ENCODE measurements at places on chromosomes 2 and 18.

GRCh38 chr2:85819811-85820510 is 66.2 kb downstream of the ATOH8 start:
- no peak for DNase-seq

- no peak for DNase-seq
Measured at GRCh38 chr18:3706279-3707097, 256.5 kb downstream of the TGIF1 start.

GRCh38 chr18:48680339-48681250 is 141.8 kb downstream of the CTIF start:
- DNase-seq: no peak

DNA sequence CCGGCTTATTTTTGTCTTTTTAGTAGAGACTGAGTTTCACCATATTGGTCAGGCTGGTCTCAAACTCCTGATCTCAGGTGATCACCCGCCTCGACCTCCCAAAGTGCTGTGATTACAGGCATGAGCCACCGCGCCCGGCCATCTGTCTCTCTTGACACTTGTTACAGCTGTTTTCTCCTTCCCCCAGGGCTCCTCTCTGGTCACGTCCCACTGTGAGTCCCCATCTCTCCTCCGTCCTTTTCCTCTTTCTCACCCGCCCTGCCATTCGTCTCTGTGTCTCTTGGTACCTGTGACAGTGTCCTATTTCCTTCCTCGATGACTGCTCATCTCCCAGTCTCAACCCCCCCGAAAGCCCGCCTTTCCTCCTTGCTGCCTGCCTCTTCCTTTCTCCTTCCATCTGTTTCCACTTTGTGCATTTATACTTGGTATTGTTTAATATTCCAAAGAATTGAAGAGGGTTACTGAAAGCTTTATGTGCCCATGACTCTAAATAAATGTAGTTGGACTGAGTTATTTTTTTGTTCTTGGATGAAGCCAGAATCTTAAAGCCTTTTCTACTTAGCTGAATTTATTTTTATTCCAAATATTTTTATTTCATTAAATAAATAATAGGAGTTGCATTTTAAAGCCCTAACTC is 241.5 kb downstream of the SH3RF3 start:
- no peak for DNase-seq

GRCh38 chr18:28576941-28577340 is 400.0 kb upstream of the CDH2 start:
- DNase-seq: no peak

GRCh38 chr2:59232394-59233165 is 991.5 kb upstream of the FANCL start:
- no peak for DNase-seq

DNA sequence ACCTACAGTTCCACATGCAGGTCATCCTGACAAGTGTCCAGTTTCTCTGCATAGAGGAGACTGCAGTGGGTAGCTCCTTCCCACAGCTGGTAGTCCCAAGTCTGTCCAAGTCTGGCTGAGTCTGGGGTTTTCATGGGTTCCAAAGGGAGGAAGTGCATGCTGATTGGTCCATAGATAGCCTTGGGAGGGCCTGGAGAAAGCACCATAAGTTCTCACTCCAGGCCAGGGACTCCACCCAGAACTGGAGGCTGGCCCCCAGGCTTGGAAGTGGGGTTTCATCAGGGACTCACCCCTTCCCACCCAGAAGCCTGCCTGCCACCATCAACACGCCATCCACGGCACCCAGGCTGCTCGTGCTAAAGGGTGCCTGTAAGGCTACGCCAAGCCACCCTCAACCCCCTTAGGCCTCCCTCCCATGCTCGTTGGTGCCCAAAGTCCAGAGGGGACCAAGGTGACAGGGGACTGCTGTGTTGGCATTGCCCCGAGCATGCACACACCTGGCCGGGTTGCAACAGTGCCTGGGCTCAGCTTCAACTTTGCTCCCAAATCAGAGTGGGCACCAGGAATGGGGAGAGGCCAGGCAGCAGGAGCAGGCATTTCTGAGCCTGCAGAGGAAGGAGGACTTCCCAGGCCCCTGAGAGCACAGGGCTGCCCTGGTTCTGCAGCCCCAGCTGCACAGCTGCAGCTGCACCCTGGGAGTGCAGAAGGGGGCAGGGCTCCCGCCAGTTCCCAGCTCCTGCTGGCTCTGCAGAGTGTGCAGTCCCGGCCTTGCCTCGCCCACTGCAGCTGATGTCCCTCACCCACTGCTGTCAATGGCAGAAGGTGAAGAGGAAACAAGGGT is 116.5 kb upstream of the MAP2 start:
- DNase-seq: no peak

GRCh38 chr2:103249462-103249861 is 487.6 kb downstream of the TMEM182 start:
- no peak for DNase-seq

- no peak for DNase-seq
Measured at GRCh38 chr18:25350489-25351251, 1.3 kb downstream of the ZNF521 start.

- DNase-seq: no peak
Measured at GRCh38 chr2:108617617-108618016, 83.3 kb downstream of the LIMS1 start.

- no peak for DNase-seq
Measured at GRCh38 chr2:24021122-24021998, 11.5 kb downstream of the MFSD2B start.

DNA sequence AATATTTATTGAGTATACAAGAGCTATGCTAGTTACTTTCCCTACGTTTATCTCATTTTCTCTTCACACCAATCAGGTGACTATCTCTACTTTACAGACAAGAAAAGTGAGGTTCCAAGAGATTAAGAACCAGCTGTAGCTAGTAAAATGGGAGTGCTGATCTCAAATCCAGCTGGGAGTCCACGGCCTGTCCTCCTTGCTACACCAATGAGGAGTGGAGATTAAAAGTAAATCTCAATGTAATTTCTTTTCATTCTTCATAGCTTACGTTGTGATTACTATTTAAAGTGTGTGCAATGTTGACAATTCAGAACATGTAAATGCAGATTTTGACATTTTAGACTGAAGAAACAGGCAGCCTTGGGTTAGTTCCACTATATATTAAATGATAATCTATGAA is 53.9 kb upstream of the NRP2 start:
- no peak for DNase-seq

DNA sequence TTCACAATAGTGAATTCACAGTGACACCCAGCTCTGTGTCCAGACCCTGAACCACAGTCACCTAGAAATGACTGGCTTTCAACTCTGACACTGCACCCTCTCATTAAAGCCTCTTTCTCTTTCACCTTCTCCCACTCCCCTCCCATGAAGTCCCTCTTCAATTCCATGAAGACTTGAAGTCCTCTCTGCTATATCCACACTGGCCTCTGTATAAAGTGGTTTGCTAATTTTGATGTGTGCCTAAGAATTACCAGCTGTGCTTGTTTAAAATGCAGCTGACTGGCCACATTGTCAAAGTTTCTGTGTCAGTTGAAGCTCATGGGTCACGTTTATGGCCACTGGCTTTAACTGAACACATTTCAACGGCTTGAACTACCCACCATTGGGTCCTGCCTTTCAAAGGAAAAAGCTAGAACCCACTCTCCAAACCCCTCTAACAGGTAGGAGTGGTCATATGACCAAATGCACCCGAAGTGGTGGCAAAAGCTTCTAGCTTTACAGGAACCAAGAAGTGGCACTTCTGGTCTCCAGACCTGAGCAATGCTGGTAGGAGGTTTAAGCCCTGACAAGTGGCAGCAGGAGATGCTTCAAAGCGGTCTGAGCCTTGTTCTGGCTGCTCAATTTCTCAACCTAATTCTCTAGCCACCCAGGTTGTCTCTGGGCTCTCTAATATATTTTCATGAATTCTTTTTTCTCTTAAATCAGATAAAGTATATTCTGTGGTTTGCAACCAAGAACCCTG is 34.2 kb downstream of the B4GALT6 start:
- no peak for DNase-seq

DNA sequence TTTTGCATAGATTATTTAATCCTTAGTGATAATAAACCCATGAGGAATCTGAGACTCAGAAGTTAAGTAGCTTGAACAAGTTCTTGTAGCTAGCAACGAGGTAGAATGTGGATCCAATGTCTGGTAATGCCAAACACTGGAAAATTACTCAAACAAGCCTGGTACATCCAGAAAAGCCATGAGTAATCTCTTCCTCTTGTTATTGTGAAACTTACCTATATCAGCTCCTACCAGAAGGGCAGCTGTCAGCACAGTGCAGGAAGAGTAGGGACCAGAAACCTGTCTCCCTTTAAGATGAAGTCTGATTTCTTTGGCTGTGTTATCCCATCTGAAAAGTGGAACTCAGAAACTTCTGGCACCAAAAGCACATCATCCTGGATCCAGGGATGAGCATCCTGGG is 7.7 kb upstream of the SERPINB8 start:
- no peak for DNase-seq

GRCh38 chr2:61959381-61960293 is 54.2 kb downstream of the COMMD1 start:
- no peak for DNase-seq

DNA sequence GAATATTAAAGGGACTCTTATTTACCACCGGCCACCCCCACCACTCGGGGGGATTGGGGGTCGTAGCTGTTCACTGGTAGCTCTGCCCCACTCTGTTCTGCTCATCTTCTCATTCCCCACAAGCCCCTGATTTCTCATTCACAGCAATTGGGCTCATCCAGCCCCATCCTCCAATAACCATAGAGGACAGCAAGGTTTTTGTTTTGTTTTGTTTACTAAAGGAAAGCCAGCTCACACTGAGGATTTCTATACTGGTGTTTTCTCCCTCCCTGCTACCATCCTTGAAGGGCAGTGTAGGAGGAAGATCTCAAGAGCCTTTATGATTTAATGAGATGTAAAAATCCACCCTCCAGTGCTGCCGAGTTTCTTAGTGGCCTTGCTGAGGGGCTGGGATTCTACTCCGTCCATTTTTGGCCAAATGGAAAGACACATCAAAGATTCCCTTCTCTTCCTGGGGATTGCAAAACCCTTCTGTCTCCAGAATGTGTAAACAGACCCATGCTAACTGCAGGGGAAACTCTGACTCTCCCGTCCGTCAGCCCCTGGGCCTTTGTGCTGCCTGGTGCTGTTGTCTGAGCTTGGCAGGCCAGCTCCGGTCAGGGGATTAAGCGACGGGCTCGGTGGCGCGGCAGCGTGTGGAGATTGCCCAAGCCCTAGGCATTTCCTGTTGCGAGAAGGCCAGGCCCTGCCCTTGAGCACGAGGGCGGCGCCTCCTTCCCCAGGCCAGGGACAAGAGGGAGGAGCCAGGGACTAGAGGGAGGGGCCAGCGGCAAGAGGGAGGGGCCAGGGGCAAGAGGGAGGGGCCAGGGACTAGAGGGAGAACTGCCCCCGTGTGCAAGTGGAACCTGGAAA is 165.0 kb downstream of the ANTXR1 start:
- DNase-seq: no peak

DNA sequence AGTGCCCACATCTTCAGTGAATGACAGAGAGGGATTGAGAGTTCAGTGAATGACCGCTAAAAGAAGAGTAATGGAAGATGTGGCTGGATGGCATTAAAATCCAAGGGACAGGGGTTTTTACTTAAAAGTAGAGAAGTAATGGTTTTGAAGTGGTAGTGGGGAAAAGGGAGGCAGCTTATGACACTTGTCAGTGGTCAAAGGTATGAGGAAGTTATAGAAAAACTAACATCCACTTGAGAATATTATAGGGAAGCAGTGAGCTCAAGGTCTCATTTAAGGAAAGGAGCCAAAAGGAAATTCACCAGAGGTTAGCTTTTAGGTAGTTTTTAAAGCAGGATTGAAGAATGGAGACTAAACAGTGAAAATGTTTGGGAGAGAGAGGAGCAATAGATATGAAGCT is 24.3 kb downstream of the CDK15 start:
- no peak for DNase-seq

- DNase-seq: no peak
Measured at GRCh38 chr18:79395761-79396404, at the start of gene NFATC1. TSS of gene NFATC1 (plus strand) at chr18:79395930. CDS start at chr18:79396225, 295 bp downstream.

DNA sequence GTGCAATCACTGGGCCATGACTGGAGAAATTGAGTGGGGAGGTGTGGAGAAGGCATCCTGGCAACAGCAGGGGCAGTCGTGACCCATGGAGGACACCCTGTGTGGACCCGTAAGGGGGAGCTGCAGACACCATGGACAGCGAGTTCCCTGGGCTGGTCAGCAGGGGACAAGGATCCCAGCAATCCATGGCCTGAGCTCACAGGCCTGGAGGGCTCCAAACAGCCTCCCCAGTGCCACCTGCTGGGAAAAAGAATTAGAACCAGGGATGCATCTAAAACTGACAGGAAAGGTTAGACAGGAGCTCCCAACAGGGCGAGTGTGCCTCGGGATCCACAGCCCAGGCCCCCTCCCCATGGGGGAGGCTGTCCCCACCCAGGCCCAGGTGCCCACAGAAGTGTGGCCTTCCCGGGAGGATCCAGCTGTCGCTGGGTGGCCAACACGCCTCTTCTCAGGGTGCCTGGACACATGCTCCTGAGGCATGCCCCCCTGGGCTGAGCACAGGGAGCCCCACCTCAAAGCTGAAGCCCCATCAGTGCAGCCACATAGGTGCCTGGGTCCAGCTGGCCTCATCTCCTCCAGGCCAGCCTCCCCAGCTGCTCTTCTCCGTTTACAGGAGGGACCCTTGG is 20.5 kb upstream of the KIF1A start:
- DNase-seq: no peak

- DNase-seq: no peak
Measured at GRCh38 chr2:45258311-45258710, 249.1 kb upstream of the SIX2 start.

DNA sequence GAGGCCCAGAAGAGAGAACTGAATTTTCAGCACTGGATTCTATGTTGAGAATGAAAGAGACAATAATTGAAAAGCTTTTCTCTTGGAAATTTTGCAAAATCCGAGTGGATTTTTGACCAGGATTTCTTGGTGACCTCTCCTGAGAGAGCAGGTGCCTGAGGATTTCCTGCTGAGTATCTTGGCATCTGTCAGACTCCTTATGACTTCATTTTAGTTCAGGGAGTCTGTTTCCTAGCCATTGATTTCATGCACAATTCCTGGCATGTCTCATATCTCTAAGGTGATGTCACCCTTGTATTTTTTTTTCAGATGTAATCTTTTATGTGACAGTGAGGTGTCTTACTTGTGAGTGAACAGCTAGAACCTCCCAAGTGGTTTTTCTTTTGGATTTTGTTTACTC is 195.9 kb downstream of the NEDD4L start:
- no peak for DNase-seq

- DNase-seq: no peak
Measured at GRCh38 chr18:63970809-63971205, 926 bp downstream of the SERPINB8 start.

GRCh38 chr2:132522901-132523300 is 106.3 kb downstream of the GPR39 start:
- DNase-seq: no peak

GRCh38 chr18:24427484-24427883 is 1.0 kb downstream of the IMPACT start:
- no peak for DNase-seq

DNA sequence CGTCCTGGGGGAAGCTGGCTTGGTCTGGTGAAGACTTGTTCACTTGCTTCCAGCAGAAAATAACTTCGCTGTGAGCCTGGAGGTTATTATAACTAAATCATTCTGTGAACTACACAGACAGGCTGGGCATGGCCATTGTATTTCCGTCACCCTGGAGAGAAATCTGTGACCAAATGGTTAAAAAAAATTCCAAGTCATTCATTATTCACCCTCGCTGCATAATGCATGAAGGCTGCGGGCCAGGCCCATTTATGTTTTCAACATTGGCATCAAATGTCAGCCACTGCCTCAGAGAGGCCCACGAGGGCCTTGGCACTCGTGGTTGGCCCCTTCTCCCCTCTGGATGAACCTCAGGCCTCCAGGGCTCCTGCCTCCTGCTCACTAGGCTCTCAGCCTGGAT is 57.7 kb downstream of the RRM2 start:
- no peak for DNase-seq

GRCh38 chr2:59935005-59935404 is 618.4 kb downstream of the BCL11A start:
- DNase-seq: no peak

- no peak for DNase-seq
Measured at GRCh38 chr18:77086034-77086433, 46.5 kb downstream of the MBP start.
